ENCODE measurements at places on chromosomes 13 and 19.
A peak's percentile ranks its signal among the peaks of the same experiment; 100 is the strongest.

DNA sequence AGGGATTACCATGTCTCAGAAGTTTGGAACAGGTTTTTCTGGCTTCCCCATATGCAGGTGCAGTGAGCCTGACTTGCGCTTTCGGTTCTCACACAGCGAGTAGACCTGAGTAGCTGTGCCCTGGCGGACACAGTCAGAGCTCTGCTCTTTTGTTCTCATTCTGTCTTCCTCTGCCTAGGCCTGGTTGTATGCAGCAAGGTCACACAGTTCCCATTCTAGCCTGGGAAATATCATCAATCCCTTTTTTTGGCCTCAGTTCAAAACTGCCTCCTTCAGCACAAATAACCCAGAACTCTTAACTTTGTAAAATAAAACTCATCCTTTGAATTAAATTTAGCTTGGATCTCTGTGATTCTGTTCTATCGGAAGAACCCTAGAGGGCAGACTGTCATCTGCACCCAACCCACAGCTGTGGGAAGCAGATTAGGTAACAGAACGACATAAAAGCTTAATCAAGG, 10.2 kb downstream of the OXGR1 start:
- DNase-seq, result no peak

DNA sequence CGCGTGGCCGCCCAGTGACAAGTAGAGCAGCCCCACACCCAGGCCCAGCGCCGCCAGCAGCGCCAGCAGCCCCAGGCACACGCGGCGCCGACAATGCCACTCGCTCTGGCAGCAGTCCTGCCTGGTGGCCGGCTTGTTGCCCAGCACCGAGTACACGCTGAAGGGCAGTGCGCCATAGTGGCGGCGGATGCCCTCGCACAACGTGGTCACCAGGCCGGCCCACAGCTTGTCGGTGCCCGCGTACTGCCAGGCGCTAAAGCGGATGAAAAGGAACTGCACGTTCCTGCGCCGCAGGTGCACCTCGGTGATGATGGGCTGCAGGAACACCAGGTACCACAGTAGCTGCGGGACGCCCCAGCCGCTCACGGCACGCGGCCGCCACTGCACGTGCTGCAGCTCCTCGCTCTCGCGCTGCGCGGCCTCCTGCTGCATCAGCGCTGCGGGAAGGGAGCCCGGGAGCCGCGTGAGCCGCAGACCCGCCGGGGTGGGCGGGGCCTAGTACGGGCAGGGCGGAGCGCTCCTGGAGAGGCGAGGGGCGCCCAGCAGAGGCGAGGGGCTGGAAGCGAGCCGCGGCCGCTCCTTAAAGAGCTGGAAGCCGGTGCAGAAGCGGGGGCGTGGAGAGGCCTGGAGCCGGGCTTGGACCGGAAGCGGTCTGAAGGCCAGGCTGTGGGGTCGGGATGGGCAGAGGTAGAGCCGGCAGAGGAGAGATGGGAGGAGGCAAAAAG, 7.3 kb downstream of the NKPD1 start:
- DNase-seq, result peak; percentile 19

DNA sequence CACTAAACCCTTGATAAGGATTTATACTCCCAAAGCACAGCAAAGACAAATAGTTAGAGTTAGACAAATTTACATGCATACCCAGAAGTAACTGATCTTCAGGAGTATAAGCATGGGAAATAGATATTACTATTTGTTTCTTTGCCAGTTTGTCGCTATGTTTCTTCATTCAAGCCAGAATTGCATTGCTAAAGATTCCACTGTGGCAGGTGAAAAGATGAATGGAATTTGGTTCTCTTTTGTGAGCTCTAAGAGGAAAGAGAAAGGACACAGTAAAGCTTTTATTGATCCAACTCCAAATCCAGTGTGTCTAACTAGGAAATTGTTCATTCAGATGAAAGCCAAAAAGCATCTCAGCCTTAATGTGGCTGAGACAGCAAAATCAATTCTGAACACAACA, 292.3 kb upstream of the SPRY2 start:
- DNase-seq, result no peak

- no peak for DNase-seq
Observed at GRCh38 chr13:72186730-72187422, 319.9 kb upstream of the DACH1 start.

DNA sequence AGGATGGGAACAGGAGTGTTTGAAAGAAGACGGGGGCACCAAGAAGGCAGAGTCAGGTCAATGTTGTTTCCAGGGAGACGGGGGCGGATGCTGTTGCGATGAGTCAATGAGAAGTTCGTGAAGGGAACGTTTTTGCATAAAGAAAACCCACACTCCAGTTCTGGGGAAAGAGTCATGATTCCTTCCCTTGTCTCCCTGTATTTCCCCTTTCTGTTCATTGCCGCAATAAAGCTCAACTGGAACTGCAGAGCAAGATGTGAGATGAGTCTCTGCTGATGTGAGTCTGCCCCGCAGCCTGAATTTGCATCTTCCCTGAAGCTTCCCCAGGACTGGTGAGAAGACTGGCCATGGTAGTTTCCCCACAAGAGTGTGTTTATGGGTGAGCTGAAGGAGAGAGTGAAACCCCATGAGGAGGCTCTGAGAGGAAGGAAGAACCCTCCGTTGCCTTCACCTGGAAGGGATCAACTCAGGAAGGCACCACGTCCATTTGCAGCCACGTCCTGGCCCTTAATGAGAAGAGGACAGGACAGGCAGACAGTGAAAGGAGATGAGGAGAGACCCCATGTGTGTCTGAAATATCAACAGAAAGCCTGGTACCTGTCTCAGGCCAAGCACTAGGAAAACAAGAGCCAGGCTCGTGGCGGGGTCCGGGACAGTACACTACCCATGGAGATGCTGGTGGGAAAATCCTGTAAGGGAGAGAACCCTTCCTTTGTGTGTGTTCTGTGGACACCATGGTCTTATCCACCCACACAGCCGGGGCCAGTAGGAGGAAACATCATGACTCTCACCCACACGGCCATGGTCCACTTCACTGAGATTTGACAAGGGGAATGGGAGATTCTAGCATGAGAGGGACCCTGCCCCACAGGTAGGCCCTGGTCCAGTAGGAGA, 13.7 kb downstream of the LILRA1 start:
- no peak for DNase-seq

GRCh38 chr13:75705908-75706307, 69.8 kb downstream of the LMO7 start:
- DNase-seq, result no peak
